ENCODE measurements at places on chromosomes 7 and 10.

GRCh38 chr10:12852687-12853086 is 148.8 kb downstream of the CCDC3 start:
- DNase-seq: no peak

DNA sequence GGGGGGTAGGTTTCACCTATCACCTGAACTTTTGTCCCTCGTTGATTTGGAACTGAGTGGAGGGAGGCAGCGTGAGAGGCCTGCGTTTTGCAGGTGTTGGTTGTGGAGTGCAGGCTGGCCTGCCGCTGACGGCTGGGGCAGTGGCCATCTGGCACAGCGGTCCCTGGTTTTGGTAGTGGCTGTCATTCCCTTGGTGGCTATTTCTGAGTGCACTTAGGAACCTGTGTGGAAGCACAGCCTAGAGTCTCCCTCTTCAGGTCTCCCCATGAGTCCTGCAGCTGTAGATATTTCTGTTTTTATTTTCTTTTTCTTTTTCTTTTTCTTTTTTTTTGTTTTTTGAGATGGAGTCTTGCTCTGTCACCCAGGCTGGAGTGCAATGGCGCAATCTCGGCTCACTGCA is 129.2 kb downstream of the CUL2 start:
- no peak for DNase-seq

GRCh38 chr10:33142295-33142694 is 184.3 kb upstream of the ITGB1 start:
- DNase-seq: no peak

DNA sequence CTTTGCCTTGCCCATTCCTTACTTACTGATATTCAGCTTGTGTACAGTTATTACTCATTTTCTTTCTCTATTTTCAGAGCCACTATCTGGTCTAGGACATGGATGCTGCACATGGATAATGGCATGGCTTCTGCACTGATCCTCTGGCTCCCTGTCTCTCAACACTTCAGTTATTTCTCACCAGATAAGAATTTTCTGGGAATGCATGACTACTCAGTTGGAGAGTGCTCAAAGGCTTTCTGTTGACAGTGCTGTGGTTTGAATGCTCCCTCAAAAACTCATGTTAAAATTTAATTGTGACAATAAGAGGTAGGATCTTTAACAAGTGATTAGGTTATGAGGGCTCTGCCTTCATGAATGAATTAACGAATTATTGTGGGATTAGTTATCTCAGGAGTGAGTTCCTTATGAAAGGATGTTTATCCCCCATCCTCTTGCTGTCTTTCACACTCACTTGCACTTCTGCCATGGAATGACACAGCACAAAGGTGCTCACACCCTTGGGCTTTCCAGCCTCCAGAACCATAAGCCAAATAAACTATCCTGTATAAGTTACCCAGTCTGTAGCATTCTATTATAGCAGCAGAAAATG is 16.1 kb upstream of the PIK3CG start:
- no peak for DNase-seq

- no peak for DNase-seq
Observed at GRCh38 chr7:11689096-11689495, 142.9 kb downstream of the THSD7A start.

GRCh38 chr7:69843653-69844052 is 245.4 kb downstream of the AUTS2 start:
- DNase-seq: no peak

DNA sequence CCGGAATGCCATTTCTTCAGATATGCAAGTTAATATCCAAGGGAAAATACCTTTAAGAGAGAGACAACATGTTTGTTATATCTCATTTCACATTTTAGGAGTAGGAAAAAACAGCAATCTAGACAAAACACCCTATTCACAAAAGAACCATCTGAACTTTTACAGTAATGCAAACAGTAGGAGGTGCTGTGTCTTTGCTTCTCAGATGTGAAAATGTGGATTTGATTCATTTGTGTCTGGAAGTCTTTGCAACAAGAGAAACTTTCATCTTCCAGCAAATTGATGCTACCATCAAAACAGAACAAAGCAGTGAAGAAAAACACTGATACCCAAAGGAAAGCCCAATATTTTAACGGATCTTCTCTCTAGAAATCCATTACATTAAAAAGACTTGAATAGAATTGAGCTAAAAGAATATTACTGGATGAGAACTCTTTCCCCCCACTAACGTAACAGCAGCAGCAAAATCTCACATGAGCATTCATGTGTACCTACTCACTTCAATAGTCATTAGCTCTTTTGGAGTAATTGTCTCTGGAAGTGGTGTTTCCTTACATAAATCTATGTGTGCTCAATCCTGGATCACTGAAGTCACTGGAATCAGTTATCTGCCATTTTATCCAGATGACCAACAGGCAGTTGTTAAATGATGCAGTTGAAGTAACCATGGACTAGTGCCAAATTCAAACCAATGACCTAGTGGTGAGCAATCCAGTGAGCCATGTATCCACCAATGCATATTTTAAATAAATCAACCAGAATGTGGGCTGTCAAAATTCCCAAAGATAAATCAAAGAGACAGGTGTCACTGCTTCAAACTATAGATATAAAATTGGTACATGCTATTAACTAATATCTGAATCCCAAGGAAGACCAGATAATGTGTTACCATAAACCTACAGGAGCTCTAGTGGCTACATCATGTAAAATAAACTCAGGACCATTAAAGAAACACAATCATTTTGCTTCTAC is 1.8 kb downstream of the SEMA3C start:
- DNase-seq: no peak

DNA sequence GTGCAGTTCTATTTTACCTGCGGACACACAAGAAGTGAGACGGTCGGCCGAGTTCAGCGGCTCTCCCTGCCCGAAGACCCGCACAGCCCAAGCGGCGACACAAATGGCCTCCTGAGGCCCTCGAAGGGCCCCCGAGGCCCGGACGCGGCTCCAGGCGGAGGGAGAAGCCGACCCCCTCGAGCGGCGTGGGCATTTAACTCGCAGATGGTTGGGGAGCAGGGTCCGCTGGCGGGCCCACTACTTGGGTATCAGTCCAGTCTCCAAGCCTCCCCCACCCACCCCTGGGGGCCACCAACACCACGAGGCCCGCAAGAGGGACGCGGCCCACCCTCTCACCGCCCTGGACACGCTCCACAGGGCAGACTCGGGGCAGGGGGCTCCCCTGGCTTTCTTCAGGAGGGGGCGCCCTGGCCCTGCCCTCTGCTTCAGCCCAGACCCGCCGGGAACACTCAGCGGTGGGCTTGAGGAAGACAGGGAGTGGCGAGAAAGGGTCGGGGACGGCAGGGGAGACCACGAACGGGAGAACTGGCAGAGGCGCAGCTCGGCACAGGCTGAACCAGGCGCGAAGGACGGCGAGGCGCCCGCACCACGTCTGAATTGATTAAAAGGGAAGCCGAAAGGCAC is 1.7 kb downstream of the IGF2BP3 start:
- no peak for DNase-seq

- DNase-seq: no peak
Observed at GRCh38 chr7:101303102-101303701, 18.4 kb downstream of the IFT22 start.

DNA sequence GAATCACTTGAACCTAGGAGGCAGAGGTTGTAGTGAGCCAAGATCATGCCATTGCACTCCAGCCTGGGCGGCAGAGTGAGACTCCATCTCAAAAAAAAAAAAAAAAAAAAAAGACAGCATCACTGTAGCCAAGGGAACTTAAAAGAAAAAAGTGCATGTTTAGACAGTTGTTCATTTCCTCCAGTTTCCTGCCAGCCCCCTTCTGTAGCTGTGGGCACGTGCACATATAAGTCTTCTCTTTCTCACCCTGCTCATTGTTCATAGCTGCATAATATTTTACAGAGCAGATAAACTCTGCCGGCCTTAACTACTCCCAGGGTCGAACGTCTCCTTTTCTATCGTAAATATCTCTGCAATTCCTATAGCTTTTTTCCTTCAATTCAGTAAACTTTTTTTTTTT is 132.6 kb downstream of the LHPP start:
- no peak for DNase-seq

DNA sequence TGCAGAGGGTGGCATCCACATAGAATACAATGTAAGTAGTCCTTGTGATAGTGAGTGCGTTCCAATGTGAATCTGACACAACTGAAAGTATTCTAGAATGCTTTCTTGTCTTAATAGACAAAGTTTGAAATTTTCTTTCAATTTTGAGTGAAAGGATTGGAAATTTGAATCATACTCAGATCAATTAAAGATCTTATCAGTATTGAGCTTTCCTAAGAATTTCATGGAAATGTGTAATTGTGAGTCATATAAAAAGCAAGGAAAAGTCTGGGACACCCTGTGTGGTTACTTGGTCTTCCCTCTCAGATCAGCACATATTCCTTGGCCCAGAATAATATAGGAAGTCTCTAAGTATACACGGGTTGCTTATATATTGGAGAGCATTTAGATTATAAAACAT is 99.1 kb downstream of the MBL2 start:
- no peak for DNase-seq

DNA sequence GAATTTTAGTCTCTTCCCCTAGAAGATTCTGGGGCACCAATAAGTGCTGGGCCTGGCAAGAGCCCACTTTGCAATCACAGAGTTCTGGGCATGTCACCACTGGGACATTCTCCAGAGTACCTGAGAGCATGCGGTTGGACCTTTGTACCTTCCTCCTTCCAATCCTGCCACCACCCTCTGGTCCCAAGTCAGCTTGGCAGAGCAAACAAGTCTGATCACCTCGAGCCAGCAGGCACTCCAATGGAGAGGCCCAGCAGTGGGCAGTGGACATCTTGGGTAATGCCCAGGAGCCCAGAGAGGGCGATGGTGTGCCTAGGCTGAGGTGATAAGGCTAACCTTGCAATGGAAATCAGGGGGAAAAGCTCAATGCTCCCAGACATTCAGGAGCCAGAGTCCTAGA is 43.4 kb downstream of the SH3PXD2A start:
- no peak for DNase-seq

GRCh38 chr10:55397777-55398496 is 596.9 kb upstream of the PCDH15 start:
- DNase-seq: no peak

- no peak for DNase-seq
Observed at GRCh38 chr7:157845203-157845835, 508.5 kb downstream of the DNAJB6 start.

DNA sequence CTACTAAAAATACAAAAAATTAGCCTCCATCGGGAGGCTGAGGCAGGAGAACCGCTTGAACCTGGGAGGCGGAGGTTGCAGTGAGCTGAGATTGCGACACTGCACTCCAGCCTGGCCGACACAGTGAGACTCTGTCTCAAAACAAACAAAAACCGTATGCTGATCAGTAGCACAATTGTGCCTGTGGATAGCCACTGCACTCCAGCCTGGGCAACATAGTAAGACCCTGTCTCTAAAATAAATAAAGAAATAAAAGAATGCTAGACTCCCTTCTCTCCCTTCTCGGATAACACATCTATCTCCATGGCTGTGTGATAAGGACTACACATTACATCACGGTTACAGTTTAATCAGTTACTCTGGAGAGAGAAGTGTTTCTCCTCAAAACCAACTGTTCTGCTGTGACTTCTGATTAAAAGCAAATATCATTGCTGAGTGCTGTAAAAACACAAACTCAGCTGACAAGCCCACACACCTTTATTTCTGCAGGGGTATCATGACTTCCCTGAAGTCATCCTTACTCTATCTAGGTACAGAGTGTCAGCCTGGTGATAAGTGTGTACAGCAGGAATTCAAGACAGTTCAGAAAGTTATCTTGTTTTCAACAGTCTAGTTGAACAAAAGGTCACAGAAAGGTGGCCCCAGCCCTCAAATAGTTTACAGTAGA is 5.3 kb upstream of the ARHGAP19 start:
- no peak for DNase-seq

DNA sequence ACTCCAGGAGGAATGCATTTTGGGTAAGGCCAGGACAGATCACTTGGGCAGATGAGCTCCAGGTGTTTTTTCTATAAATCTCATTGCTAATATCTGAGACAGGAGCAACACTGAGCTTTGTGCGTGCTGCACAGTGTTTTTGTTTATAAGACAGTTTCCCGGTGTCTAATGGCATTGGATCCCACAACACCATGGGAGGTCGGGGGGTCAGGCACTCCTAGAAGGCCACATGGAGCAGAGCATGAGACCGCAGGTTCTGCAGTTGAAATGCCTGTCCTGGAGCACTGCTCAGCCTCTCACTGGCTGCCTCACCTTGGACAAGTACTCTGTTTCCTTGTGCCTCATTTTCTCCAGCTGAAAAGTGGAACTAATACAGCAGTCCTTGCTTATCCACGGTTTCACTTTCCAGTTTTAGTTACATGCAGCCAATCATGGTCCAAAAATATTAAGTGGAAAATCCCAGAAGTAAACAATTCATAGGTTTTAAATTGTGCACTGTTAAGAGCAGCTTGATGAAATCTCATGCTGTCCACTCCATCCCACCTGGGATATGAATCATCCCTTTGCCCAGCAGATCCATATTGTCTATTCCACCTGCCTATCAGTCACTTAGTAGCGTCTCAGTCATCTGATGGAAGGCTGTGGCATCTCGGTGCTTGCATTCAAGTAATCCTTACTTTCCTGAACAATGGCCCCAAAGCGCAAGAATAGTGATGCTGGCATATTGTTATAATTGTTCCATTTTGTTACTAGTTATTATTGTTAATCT is 35.2 kb downstream of the ATXN7L1 start:
- no peak for DNase-seq

DNA sequence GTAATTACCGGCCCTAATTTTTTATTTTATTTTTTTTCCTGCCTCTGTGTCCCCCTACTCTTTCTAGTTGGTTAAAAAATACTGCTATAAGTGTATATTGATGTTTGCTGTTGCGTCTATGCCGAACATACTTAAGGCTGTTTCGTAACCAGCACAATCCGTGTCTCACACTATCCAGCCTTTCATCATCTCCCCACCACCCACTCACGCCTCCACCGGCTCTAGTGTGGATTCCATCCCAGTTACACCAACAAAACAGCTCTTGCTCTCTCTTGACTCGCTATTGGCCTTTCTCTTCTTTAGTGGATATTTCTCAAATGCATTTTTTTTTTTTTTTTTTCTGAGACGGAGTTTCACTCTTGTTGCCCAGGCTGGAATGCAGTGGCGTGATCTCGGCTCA is 70.1 kb upstream of the CAMK1D start:
- DNase-seq: no peak

DNA sequence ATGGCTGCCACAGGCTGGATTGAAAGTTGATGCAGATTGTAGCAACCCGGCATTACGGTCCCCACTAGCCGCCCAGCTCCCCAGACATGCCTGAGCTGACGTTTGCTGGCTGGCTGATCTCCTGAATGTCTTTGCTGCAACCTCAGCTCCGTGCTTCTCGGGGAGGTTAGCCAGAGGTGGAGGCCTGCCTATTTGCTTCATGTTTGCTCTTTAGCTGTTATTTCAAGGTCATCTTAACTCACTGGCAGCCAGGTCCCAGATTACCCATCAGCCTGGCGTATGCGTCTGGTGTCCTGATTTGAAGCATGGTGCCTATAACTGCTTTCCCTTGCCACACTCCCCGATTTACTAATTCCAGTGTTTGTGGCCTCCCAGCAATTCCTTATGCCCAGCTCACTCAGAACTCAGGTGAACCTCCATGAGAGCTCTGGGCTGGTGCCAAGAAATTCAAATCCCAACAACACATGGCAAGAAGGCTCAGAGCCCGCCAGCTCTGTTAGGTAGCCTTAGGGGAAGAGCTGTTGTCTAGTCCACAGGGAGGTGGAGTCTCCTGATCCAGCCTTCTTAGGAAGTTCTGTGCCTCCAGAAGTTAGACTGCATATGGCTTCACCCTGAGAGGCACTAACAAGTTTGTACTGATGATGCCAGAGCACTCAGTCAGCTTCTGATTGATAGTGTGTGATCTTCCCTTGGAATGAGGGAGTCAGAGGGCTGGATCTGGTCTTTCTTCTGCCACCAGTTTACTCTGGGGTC is 69.7 kb upstream of the EXOC4 start:
- no peak for DNase-seq
